Brain microvascular endothelial cell (primary cell): ENCODE measurements at places on chromosomes 6 and 20.

GRCh38 chr6:33936886-33937285, 133.1 kb upstream of the MLN start:
- DNase-seq: no peak

- no peak for DNase-seq
Observed at GRCh38 chr6:52553719-52554118, 23.1 kb downstream of the TRAM2 start.

DNA sequence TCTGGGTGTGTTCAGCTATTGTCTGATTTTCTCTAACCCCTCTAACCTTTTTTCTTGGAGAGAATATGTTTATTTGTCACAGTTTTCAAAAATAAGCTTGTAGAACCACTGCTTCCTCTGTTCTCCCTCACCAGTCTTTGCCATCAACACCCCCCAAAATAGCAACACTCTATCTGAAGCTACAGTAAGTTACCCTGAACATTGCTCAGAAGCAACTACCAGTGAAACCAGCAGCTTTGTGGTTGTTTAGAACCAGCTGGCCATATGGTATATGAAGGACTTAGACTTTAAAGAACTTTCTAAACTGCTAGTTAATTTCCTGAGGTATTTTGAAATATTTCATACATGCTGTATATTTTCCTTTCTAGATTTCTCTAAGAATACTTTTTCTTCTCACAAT, 242.9 kb downstream of the KHDRBS2 start:
- no peak for DNase-seq

DNA sequence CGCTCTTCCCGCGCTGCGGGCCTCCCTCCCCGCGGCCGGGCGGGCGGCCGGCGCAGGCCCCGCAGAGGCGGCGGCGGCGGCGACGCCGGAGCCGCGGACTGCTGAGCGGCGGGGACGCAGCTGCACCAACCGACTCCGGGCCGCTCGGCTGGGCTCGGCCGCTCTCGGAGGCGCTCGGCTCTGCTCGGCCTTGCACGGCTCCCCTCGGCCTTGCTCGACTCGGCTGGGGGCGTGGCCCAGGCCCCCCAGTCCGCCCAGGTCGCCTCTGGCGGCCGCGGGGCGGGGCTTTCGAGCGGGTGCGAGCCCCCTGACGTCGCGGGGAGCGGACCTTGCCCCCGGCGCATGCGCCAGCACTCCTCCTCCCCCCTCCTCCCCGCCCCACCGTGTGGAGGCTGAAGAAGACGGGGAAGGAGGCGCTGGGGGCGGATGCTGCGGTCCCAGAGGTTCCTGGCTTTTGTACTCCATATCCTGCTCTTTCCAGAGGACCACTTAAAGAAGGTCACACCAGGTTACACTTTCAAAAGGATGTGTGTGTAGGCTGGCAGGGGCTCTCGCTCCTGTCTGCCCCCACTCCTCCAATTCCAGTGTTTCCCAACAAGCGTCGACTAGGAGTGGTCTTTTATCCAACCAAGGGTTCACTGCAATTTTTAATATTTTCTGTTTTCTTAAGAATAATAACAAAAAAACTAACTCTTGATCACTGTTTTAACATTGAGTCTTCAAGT, at the start of gene ZHX3:
ZHX3 (minus strand) TSS at position 186 of the 725 bp plus-strand sequence. CDS start 112,815 bp downstream, outside the sequence.
- peak; percentile 89 for DNase-seq

DNA sequence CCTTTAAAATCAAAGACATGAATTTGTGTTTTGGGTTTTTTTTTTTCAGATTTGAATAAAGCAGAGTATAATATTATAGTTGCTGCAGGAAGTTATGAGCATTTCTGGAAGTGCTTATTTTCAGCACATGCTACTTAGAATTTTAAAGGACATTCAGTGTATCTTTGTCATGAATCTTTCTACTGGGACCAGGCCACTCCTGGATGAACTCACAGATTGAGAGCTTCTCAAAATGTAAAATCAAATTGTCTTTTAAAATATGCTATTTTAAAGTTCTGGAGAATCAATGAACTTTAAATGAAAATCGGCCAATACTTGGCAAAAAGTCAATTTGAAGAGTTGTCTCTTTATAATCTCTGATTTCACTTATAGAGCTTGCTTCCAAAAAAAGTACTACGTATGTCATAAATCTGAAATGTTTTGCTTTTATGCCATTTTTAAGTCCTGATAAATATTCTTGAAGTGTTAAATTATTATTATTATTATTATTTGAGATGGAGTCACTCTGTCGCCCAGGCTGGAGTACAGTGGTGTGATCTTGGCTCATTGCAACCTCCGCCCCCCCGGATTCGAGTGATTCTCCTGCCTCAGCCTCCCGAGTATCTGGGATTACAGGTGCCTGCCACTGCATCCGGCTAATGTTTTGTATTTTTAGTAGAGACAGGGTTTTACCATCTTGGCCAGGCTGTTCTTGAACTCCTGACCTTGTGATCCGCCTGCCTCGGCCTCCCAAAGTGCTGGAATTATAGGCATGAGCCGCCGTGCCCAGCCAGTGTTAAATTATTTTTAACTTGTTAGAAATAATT, 175.7 kb upstream of the AKAP12 start:
- no peak for DNase-seq

DNA sequence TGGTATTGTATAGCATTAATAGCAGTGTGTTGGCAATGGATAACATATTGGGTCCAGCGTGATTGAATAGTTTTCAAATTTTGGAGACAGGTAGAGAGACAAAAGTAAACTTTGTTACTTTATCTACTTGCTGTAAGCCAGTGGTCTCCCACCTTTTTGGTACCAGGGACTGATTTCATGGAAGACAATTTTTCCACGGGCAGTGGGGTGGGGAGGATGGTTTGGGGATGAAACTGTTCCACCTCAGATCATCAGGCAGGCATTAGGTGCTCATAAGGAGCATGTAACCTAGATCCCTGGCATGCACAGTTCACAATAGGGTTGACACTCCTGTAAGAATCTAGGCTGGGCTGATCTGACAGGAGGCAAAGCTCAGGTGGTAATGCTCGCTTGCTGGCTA, 14.6 kb upstream of the PROKR2 start:
- no peak for DNase-seq

GRCh38 chr6:21033084-21033483, 498.8 kb downstream of the CDKAL1 start:
- DNase-seq: no peak

- DNase-seq: peak; percentile 23
Observed at GRCh38 chr6:145814035-145814500, 527 bp downstream of the FBXO30 start.

GRCh38 chr6:124011180-124011579, 207.5 kb downstream of the NKAIN2 start:
- DNase-seq: no peak

DNA sequence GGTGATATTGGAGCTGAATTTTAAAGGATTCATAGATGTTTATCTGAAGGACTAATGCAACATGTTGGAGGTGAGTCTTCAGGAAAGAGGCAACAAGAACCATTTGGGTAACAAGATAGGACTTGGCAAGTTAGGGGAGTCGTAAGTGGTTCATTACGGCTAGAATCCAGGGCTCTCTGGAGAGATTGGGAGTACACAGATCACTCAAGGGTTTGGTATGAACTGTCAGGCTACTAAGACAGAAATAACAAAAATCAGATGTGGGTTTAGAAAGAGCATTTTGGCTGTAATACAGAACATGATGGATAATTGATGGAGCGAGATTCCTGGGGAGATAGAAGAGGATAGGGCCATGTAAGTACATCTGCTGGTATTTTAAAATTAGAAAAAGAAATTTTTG, 86.3 kb upstream of the ESR1 start:
- DNase-seq: no peak

- no peak for DNase-seq
Observed at GRCh38 chr6:39464067-39464466, 141.6 kb upstream of the KCNK16 start.

DNA sequence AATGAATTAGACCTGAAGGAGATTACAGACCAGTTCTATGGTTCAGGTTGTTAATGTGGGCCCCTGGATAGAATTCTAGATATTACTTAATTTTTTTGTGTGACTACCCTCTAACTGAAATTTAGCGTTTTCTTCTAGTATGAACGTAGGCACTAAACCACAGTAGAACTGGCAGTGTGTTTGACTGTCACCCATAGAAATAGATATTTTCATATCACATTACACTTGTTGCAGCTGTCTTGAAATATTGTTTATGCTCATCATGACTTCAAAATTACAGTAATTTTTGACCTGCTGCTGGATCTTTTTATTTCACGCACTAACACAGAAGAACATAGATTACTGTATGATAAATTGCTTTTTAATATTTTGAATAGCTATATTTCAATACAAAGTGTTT, 31.6 kb downstream of the E2F3 start:
- DNase-seq: no peak

DNA sequence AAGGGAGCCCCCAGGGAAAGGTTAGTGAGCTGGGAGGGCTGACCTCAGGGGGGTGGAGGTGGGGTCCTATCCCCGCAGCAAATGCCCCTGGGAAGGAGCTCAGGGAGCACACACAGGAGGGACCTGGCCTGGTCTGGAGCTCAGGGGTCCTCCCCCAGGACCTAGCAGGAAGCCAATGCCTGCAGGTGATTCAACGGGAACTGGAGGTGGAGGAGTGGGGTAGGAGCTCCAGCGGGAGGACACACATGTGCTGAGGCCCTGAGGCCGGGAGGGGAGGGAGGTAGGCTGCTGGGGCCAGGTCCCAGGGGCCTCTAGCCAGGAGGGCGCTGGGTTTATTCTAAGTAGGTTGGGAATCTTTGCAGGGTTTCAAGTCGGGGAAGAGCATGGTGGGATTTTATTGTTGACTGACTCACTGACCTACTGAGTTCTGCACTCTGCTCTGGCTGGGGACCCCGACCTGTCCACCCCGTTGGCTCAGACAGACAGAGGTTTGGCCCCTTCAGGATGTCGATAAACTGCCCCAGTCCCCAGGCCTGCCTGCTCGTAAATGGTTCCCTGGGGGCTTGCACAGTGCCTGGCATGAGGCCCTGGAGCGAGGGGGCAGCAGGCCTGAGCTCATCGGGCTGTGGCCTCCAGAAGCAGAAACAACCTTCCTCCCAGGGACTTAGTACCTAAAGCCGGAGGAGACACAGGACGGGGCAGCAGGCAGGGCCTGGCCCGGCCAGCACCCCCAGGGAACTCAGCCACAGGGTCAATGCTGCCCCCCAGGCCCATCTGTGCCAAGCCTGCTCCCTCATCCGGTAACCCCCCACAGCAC, 62.3 kb downstream of the RIPOR3 start:
- no peak for DNase-seq

DNA sequence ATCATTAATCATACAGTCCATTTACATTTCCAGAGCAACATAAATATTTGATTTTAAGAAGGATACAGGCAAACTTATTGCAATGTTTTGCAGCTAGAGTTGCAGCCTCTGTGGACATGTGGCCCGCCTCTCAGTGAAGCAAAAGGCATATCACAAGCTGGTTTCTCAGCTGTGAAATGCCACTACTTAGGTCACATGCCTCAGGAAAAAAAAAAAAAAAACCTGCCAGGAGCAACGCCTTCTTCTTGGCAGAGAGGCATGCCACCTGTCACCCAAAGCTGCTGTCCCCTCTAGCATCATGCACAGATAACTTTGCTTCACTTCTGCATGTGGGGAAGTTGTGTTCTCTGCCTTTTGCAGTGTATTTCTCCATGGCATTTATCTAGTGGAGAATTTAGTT, 18.5 kb downstream of the GRM1 start:
- DNase-seq: no peak

GRCh38 chr6:140140891-140141290, 766.4 kb upstream of the CITED2 start:
- no peak for DNase-seq

DNA sequence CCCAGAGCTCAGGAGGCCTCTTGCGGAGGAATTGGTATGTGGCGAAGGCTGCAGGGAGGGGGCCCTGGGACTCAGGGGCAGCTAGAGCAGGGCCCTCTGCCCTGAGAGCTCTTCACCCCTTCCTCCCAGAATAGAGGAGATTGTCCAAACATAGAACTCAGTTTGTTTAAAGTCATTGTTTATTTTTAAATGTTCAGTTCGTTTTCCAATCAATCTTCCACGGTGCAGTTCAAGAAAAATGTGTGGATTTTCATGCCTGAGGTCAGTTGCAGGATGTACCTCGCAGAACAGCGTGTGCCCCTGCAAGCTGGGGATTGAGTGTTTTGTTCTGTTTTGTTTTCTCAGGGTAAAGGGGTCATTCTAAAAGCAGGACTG, 37.2 kb downstream of the MGME1 start:
- no peak for DNase-seq

GRCh38 chr6:129860908-129861665, at the start of gene TMEM244:
TSS of gene TMEM244 (minus strand) at chr6:129861315. CDS start at chr6:129861188, 127 bp downstream.
- DNase-seq: peak; percentile 34

- DNase-seq: no peak
Observed at GRCh38 chr20:53530440-53530839, 63.2 kb downstream of the ZNF217 start.

- DNase-seq: no peak
Observed at GRCh38 chr20:58040447-58041290, 187.8 kb downstream of the ANKRD60 start.

- no peak for DNase-seq
Observed at GRCh38 chr20:50019466-50020256, 36.9 kb downstream of the SNAI1 start.

- DNase-seq: no peak
Observed at GRCh38 chr6:50974319-50974718, 155.6 kb downstream of the TFAP2B start.

DNA sequence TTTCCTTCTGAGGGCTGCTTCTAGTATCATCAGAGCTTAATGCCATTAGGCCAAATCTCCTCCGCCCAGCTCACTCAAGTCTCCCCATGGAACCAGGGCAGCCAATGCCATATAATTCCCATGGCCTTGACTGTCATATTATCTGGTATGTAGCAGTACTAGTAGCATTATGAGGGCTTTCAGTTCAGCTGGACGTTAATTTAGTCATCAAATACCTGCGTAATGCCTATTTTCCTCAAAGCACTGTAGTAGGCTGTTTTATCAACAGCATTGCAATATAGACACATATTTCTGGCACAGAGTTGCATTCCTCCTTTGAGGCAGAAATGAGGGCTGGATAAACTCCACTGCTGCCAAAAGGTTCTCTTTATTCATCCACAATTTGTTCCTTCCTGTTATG, 1.7 kb downstream of the KCTD20 start:
- DNase-seq: peak; percentile 74

- DNase-seq: no peak
Observed at GRCh38 chr6:358847-359246, 32.7 kb upstream of the IRF4 start.

- peak; percentile 14 for DNase-seq
Observed at GRCh38 chr6:26273673-26274588, 91.1 kb upstream of the BTN3A2 start.

DNA sequence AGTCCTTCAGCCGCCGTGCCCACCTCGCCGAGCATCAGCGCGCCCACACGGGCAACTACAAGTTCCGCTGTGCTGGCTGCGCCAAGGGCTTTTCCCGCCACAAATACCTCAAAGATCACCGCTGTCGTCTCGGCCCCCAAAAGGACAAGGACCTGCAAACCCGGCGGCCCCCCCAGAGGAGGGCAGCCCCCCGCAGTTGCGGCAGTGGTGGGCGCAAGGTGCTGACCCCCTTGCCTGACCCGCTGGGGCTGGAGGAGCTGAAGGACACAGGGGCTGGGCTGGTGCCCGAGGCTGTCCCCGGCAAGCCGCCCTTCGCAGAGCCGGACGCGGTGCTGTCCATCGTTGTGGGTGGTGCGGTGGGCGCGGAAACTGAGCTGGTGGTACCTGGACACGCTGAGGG, 20.1 kb upstream of the CHMP4B start:
- no peak for DNase-seq
